Adrenal gland (tissue), 19 donors: ENCODE measurements at places on chromosomes 4 and X.

- DNase-seq, result no peak
Observed at GRCh38 chr4:124593494-124593893, 119.0 kb downstream of the ANKRD50 start.

DNA sequence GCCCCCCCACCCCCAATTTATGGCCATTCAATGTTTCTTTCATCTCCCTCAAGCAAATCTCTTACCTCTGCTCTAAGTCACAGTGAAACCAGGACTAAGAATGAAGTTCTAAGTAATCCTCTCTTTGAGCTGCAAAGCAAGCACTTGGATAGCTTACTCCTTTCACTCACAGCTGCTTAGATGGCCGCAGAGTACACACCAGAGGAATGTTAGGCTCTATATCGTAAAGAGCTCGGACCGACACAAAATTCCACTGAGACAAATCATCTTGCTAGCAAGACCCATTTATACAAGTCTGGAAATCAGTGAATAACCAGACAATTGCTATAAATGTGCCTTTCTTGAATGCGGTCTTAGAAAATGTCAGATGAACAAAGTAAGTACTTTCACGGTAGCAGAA is 135.0 kb downstream of the IDS start:
- DNase-seq, result no peak

- peak; percentile 33 for DNase-seq
Observed at GRCh38 chr4:6987588-6987961, 55.6 kb upstream of the TADA2B start.

DNA sequence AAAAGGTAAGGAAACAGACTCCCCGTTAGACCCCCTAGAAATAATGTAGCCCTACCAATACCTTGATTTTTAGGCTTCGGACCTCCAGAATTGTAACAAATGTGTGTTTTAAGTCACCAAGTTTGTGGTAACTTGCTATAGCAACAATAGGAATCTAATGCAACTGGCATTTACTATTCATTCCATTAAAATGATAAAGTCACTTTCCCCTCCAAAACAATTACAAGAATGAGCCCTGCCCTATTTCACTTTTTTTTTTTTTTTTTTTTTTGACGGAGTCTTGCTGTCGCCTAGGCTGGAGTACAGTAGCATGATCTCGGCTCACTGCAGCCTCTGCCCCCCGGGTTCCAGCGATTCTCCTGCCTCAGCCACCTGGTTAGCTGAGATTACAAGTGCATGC is 3.5 kb upstream of the DDX60L start:
- no peak for DNase-seq

GRCh38 chr4:104870495-104871233 is 276.0 kb upstream of the TET2 start:
- DNase-seq, result no peak

GRCh38 chr4:173529477-173530325 is at the start of gene HAND2:
Gene HAND2, minus strand, starts transcription at chr4:173530229. Its CDS starts 940 bp downstream, at chr4:173529289.
- DNase-seq, result no peak

DNA sequence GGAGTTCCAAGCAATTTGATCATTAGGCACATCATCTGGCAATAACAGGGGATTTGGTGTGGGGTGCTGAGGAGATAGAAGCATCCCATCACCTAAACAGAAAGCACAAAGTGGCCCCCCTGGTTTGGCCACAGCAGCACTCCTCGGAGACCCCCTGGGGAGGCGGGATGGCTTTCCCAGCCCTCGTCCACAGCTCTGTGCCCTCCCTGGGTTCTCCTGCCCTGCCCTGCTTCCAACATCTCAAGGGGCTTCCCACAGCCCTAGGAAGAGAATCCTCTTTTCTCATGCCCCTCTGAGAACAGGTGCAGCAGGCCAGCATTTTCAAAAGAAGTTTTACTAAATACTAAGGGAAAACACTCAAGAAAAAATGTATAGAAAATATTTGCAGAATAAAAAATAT is 12.8 kb downstream of the ATP5ME start:
- DNase-seq, result no peak

GRCh38 chr4:163221467-163221866 is 54.8 kb upstream of the NAF1 start:
- DNase-seq, result no peak

- no peak for DNase-seq
Observed at GRCh38 chr4:44186096-44186849, 262.3 kb downstream of the KCTD8 start.

DNA sequence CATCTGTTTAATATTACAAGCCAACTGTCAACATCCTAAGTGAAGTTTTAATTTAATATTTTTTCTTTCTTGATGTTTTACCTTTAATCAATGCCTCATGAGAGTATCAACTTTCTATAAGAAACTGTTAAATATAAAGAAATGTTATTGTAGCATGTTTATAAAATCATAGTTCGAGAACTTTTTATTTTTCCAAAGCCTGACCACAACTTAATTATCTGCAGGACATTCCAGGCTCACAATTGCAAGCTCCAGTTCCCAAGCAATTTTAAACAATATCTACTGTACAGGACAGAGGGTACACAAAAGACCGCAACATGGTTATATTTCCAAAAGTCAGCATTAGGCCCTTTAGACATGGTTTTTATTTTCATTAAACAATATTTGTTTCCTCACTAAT is 20.1 kb downstream of the STX18 start:
- no peak for DNase-seq
